ENCODE measurements at places on chromosomes 11 and 22. TPM values are rescaled to one million over a fixed set of nuclear protein-coding genes. Genes with fewer than 3 reads are reported as not detected.

The ART5 gene
- not detected for total RNA-seq

The SLC29A2 gene
- total RNA-seq = 10.3 TPM

The CYP2D6 gene
- total RNA-seq = 1.5 TPM

The FOLH1 gene
- not detected for total RNA-seq

The ARAP1 gene
- total RNA-seq = 79.6 TPM

The OR56B1 gene
- total RNA-seq = 0.19 TPM

The ACCS gene
- 13.7 TPM for total RNA-seq

The KRTAP5-10 gene
- total RNA-seq = not detected

GRCh38 chr22:28730179-28730578 lies 11.4 kb downstream of the CHEK2 start:
- no peak for DNase-seq

DNA sequence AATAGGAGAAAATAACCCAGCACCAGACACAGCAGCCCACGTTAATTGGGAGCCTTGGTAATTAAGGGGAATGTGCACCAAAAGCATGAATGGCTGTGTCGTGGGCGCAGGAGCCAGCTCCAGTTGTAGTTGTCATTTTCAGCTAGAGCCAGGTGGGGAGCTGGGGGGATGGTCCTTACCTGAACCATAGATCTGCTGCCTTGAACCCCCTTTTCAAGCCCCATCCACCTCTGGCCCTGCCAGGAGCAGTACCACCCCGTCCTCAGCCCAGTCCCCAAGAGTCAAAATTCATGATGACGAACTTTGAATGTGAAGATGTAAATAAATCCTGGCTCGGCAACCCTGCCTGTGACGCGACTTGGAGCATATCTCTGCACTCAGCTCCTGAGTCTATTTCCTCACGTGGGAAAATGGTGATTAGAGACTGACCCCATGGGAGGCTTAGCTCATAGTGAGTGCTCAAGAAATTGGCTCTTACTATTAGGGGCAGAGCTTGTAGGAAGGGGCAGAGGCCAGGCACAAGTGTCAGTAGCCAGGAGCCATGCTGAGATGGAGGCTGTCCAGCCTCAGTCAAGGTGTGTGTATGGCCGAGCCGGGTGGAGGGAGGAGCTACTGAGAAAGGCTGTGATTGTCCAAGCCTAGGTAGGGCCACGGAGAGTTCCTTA lies 794 bp upstream of the FXYD6 start:
- no peak for DNase-seq

GRCh38 chr11:8790968-8791367 lies 108.4 kb downstream of the RPL27A start:
- DNase-seq = no peak

GRCh38 chr11:1515082-1516060 lies 28.8 kb upstream of the MOB2 start:
- peak; percentile 83 for DNase-seq

- no peak for DNase-seq
Measured at GRCh38 chr11:2701230-2701629, 1.4 kb upstream of the KCNQ1OT1 start.

DNA sequence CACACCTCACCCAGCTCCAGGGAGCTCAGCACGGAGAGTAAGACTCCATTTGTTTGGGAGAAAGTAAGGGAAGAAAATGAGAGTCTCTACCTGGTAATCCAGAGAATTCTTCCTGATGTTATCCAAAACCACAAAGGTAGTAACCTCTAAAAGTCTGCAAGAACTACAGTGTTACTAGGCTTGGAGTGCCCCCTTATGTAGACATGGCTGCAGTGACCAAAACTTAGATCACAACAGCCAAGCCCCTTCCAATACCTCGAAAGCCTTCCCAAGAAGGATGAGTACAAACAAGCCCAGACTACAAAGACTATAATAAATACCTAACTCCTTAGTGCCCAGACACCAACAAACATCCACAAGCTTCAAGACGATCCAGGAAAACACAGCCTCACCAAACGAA lies 4.9 kb downstream of the UBE2L6 start:
- DNase-seq = no peak

- no peak for DNase-seq
Measured at GRCh38 chr11:68928136-68928880, 24.6 kb downstream of the IGHMBP2 start.

DNA sequence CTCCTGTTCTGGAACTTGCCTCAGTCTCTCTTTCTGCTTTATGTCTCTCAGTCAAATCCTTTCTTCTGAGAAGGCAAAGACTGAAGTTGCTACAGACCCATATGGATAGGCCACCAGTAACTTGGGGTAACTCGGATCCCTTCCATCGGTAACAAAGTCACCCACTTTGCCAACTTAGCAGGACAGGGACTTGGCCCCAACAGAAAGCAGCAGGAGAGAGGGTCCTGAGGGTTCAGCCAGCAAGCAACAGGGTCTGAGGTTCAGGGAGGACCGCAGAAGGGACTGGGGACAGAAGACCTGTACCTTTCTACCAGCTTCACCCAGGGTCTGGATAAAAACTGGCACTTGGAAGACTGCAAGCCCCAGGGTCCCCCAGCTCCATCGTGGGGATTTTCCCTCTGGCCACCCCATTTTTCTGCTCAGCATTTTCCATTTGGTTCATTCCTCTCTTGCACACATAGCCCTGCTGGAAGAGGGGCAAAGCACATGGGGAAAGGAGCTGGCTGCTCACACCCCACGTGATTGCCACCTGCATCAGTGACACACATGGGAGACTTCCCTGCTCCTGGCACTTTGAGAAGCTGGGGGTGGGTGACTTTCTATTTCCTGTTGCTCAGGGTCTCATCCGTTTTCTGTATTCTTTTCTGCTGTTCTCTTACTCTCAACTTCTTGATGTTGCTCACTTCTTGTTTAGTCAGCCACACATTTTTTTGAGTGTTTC lies 34.6 kb upstream of the GNAZ start:
- DNase-seq = peak; percentile 61

- no peak for DNase-seq
Measured at GRCh38 chr22:47625013-47625385, 862.5 kb downstream of the TBC1D22A start.

DNA sequence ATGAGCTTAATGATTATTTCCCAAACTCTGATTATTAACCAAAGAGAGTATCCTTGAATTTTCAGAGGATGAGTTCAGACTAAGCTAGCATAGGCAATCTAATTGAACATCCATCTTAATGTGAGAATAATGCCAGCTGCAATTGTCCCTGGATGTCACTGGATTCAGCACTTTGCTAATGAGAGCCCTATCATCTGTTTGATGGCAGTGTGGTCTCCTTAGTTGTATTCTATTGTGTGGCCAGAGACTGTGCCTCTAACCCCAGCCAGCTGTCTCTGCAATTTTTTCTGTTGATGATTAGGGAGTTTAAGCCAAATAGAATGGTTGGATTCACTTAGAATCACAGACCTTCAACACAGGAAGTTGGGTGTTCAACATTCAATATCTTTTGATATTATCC lies 1249.5 kb downstream of the FAM181B start:
- no peak for DNase-seq

DNA sequence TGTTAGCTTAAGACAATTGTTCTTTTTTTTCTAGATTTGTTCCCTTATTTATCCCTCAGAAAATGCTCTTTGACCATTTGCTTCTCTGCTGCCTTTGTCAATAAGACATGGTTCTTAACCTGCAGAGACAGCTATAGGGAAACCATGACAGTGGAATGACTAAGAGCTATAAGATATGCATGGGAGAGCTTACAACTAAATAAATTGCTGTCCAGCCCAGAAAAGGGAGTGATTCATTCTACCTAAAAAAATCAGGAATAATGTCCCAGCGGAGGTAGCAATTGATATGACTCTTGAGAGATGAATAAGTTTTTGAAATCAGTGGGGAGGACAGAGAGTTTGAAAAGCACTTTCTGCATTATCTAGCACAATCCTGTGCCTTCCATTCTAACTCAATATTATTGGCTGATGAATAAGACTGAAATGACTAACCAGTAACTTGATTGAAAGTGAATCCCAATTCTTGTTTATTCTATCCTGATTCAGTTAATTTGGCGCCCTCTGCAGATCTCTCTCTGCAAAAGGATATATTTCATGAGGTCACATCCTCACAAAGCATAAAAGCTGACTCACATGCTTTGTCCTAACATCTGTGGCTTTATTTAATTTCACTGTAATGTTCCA lies 680.5 kb upstream of the API5 start:
- no peak for DNase-seq

DNA sequence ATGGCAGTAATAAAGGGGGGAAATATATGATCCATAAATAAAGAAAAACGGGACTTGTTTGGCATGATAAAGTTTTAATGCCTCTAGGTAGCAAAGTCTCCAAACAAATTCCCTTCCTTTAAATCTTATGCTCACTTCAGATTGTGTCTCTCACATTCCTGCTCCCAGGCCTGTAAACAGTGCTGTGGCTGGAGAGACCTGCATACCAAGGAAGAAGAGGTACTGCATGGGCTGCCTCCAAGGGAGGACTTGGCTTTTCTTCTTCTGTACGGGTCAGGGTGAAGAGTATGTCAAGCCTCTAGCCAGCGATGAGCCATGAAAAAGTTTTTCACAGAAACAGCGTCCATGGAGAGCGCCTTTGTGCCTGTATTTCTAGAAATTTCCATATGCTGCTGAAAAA lies 161.8 kb downstream of the KIRREL3 start:
- DNase-seq = no peak

- DNase-seq = no peak
Measured at GRCh38 chr11:132111838-132112237, 741.4 kb downstream of the NTM start.

DNA sequence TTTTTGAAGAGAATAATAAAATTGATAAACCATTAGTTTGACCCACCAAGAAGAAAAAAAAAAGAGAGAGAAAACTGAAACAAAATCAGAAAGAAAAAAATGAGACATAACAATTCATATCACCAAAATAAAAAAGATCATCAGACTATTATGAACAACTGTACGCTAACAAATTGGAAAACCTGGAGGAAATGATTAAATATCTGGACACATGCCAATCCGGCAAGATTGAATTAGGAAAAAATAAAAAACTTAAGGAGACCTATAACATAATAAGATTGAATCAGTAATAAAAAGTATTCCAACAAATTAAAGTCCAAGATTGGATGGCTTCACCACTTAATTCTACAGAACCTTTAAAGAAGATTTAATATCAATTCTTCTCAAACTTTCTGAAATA lies 136.7 kb downstream of the CASP12 start:
- no peak for DNase-seq
